Activated CD4-positive, alpha-beta T cell treated with anti-CD3 and anti-CD28 coated beads for 48 hours (primary cell): ENCODE measurements at places on chromosomes 4 and X.

DNA sequence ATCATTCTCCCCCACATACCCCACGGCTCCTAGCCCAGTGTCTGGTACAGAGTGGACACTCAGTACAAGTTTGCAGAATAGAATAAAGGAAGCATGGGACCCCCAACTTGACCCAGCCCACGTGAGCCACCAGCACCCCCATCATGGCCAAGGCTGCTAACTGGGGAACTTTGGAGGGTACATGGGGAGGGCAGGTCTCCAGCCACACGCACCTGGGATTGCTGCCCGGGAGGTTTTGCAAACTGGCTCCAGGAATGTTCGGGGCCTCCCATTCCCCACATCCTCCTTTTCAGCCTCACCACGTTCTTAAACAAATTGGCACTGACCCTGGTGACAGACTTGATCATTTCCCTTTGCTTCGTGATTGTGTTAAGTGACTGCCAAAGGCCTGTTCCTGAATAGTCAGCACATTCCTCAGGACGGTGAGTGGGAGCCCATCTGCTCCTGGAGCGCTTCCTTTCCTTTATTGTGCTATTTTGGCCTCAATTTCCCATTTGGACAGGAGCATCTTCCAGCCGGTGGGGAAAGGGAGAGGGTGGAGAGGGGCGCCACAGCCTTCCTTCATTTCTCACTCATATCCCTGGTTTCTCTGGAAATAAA is 18.7 kb upstream of the XPNPEP2 start:
- no peak for DNase-seq

GRCh38 chr4:97238956-97239666 is 904.2 kb downstream of the STPG2 start:
- DNase-seq = no peak

DNA sequence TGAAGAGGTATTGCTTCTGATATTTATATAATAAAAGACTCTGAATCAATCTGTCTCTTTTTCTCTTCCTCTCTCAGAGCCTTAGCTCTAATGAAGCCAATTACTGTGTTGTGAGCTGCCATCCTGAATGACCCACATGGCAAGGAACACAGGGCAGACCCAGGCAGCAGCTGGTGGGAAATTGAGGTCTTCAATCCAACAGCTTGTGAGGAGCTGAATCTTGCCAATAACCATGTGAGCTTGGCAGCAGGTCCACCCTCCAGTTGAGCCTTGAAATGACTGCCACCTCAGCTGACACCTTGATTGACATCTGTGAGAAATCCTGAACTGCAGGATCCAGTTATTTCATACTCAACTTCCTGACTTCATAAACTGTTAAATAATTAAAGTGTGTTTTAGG is 149.4 kb downstream of the NDST4 start:
- no peak for DNase-seq

DNA sequence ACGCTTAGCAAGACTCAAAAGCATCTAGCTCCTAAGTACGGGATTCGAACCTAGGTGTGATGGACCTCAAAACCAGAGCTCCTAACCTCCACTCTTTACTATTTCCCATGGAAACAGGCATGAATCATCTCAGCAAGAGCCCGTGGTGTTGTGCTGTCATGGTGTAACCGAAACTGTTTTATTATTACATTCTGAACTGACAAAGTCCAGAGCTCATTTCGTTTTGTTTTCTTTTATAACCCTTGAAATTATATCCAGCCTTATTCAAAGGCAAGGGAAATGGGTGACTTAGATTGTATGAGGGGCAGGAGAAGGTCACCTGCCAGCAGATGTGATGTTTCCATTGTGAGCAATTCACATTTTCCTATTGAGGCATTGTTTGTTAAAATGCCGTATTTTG is 301.1 kb downstream of the FRMPD4 start:
- no peak for DNase-seq

GRCh38 chr4:75371915-75372314 is 142.3 kb downstream of the RCHY1 start:
- no peak for DNase-seq
